ENCODE measurements at places on chromosomes 1 and 21.

DNA sequence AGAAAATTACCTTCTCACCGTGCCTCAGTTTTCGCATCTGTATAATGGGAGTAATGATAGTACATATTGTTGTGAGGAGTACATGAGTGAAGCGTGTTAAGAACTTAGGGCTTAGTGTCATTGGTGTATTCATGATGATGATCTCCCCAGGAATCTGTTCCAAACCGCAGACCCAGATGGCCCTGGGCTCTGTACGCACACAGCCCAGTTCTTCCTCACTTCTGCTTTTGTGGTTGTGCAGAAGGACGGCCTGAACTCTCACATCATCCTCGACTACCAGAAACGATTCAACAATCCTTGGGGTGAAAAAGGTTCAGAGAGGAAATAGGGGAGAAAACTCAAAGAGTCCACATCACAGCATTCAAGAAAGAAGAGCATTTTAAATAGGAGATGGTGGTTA is 323.0 kb downstream of the CAMTA1 start:
- DNase-seq = no peak

DNA sequence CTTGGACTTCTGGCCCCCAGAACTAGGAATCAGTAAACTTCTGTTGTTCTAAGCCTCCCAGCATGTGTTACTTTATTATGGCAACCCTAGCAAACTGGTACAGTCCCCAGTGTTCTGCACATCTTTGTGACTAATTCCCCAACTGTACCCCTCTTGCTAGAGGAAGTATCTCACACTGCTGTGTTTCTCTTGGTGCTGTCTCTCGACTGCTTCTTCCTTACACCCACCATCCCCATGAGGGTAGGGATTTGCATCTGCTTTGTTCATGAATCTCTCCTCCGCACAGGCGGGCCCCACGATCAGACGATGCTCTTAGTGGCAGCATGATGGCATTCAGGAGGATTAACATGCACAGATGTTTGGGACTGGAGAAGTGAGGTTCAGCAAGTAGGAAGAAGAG is 46.7 kb downstream of the CLIC6 start:
- no peak for DNase-seq

DNA sequence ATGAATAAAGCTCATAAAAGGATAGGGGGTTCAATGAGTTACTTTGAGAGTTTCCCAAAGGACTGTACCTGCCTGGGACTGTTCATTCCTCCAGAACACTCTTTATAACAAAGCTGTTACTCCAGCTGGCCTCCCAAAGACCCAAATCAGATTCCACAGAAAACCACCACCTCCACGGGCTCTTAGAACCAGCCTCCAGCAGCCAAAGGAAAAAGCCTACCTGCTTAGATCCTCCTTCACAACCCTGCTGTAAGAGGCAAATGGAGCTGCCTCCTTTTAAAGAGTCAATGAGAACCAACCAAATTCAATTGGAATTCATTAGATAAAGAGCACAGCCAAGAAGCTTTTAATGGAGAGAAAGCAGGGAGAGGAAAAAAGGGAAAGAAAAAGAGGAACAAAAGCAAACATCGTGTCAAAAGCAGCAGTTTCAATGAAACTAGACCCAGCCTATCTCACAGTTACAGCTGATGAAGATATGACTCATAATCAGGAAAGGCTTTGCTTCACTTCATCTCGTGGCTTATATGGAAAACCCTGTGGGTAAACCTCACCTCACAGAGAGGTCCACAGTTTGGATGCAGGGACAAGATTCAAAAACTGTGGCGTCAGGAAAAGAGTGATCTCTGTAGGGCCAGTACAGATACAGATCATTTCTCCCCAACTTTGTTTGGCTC is 27.8 kb upstream of the FMO4 start:
- no peak for DNase-seq

GRCh38 chr1:93489756-93490155 is 41.8 kb downstream of the FNBP1L start:
- no peak for DNase-seq

DNA sequence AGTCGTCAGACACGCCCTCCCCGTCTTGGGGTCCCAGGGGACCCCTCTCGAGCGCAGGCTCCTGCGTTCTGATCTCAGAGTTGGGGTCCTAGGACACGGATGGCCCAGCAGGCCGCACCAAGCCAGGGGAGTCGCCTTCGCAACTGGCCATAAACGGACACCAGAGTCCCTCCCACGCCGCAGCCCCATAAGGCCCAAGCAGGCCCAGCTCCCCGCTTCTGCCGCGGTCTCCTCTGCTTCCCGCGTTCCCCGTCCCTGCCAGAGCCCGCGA is 633 bp downstream of the DMRTA2 start:
- no peak for DNase-seq

DNA sequence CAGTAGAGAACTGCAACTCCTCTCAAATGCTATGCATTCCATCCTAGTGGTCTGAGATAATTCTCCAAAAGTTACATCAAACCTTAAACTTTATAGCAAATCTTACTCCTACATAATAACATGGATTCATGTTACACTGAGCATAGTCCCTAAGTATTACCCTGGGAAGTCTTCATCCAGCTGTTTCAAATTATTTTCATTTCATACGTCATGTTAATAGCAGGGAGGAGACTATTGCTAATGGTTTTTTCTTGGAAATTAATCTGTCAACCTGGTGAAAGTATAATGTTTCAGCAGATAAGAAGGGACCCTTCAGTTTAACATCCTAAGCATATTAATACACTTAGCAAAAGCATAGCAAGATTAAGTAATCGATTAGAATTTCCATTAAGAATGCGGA is 318.1 kb downstream of the USP25 start:
- DNase-seq = no peak

Measured in stimulated activated CD4-positive, alpha-beta T cell treated with anti-CD3 and anti-CD28 coated beads, Interleukin-12 subunit alpha, Interleukin-12 subunit beta, amount 100 ng/mL, for 24 hours (primary cell).